GM23248 (cell line): ENCODE measurements at places on chromosomes 7 and 10. TPM values are rescaled to one million over a fixed set of nuclear protein-coding genes. Genes with fewer than 3 reads are reported as not detected.

DNA sequence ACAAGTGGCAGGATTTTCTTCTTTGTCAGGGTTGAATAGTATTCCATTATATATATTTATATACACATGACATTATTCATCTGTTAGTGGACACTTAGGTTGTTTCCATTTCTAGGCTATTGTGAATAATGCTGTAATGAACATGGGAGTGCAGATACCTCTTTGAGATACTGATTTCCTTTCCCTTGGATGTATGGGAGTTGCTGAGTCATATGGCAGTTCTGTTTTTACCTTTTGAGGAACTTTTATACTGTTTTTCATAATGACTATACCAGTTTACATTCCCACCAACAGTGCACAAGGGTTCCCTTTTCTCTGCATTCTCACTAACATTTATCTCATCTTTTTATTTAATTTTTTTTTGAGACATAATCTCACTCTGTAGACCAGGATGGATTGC, 1.8 kb upstream of the CLCN1 start:
- DNase-seq, result no peak

GRCh38 chr10:60757420-60757895, 20.8 kb upstream of the CDK1 start:
- DNase-seq, result no peak

Gene MBL2
- polyA plus RNA-seq, result not detected in 2 replicates

- no peak for DNase-seq
Measured at GRCh38 chr10:33126742-33127141, 168.7 kb upstream of the ITGB1 start.

DNA sequence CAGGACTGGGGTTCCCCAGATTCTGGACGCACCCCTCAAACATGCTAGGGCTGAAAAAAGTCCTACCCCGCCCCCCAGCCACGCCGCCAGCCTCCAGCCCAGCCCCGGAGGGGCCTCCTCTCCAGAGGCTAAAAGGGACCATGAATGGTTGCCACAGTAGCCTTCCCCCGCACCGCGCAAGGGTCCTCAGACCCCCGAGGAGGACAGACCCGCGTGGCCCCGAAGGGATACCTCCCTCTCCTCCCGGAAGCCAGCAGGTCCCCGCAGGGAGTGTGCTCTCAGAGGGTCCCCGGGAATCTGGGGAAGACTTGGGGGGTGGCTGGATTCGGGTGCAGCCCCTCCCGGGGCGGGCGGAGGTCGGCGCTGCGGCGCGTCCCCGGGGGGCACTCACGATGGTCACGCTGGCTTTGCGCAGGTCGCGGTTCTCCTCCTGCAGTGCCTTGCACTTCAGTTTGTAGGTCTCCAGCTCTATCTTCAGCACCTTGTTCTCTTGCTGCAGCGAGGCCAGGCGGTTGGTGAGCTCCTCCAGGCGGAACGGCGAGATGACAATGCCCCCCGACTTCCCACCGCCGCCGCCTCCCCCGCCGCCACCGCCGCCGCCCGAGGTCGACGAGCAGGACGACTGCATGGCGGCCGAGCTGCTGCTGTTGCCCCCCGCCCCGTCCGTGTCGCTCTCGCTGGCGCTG, 482 bp downstream of the CCDC6 start:
- DNase-seq, result no peak

Gene DGKI
- polyA plus RNA-seq, result 5.1 and 5.4 TPM in 2 replicates

GRCh38 chr7:48035301-48035966, at the start of gene C7orf57:
Gene C7orf57, plus strand, starts transcription at chr7:48035543. Its CDS starts 766 bp downstream, at chr7:48036309.
- DNase-seq, result peak; percentile 96

GRCh38 chr10:63595072-63595471, 73.9 kb downstream of the REEP3 start:
- DNase-seq, result no peak
